Left renal pelvis (tissue), 4 donors: ENCODE measurements at places on chromosomes 11 and 22. TPM values are rescaled to one million over a fixed set of nuclear protein-coding genes. Genes with fewer than 3 reads are reported as not detected.

The ANO1 gene
- polyA plus RNA-seq: 13.4 TPM

The CHADL gene
- polyA plus RNA-seq: 2.4 TPM

The CEND1 gene
- 0.53 TPM for polyA plus RNA-seq

The TPBGL gene
- 0.13 TPM for polyA plus RNA-seq

The SRPRA gene
- polyA plus RNA-seq: 80.2 TPM

The PHOX2A gene
- 0.34 TPM for polyA plus RNA-seq

The CD3E gene
- 1.4 TPM for polyA plus RNA-seq

The PKDREJ gene
- polyA plus RNA-seq: 0.52 TPM
